ENCODE measurements at places on chromosomes 2 and 18.

DNA sequence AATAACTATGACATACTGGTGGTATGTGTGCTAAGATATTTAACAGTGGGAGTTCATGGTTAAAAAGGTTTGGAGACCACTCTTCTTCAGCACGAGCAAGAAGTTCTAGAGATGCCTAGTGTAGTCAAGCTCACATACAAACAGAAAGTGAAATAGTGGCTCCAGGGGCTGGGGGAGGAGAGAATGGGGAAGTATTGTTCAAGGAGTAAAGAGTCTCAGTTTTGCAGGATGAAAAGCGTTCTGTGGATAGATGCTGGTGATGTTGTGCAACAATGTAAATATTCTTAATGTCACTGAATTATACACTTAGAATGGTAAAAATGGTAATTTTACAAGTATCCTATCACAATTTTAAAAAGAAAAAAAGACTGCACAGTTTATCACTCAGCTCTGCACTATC lies 29.0 kb upstream of the EPAS1 start:
- DNase-seq: no peak

DNA sequence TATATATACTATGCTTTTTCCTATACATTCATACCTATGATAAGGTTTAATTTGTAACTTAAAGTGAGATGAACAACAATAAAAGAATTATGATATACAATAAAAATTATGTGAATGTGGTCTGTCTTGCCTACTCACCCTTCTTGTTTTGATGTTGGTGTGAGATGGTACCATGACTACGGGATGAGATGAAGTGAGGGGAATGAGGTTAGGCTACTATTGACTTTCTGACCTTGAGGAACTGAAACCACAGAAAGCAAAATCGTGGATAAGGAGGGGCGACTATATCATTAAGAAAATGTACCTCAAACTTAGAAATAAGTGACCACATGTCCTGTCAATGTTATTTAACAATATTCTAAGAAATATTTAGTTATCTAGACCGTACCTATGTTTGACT lies 103.9 kb upstream of the PPP1CB start:
- no peak for DNase-seq

DNA sequence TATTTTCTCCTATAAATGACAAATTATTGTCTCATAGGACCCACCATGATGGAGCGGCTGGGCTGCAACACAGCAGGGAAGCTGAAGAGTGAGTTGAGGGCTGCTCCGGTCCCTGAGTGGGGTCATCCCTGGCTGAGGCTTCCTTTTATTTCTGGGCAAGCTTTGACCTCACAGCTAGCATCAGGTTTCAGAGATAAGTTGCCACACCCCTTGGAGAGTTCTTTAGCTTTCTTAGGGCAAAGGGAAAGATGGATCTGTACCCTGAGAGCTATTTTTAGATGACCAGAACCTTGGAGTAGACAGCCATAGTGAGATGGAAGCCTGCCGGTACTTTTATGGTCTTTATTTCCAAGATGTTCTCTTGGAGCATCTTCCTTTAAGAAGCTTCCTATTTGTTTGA lies 11.5 kb downstream of the MYL1 start:
- DNase-seq: no peak

DNA sequence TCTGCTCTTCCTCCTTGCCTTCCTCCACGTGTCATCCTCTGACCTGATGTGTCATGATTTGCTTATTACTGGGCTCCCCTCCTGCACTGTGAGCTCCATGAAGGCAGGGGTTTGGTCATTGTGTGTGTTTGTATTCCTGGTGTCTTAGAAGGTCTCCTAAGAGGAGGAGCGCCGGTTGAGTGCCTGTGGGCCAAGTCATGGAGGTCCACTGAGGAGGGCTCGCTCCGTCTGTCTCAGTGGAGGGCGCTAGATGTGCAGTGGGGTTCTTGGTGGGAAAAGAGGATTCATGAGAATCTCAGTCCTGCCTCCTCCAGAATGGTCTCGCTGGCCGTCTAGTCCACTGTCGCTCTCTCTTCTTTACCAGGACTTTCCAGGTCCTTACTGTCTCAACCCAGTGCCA lies 100.2 kb downstream of the VWA3B start:
- DNase-seq: no peak

GRCh38 chr18:78753240-78753639 lies 226.4 kb upstream of the SALL3 start:
- no peak for DNase-seq

GRCh38 chr2:220228310-220229006 lies 601.0 kb downstream of the SLC4A3 start:
- no peak for DNase-seq

GRCh38 chr2:9191041-9191481 lies 15.6 kb upstream of the ASAP2 start:
- DNase-seq: peak; percentile 24

DNA sequence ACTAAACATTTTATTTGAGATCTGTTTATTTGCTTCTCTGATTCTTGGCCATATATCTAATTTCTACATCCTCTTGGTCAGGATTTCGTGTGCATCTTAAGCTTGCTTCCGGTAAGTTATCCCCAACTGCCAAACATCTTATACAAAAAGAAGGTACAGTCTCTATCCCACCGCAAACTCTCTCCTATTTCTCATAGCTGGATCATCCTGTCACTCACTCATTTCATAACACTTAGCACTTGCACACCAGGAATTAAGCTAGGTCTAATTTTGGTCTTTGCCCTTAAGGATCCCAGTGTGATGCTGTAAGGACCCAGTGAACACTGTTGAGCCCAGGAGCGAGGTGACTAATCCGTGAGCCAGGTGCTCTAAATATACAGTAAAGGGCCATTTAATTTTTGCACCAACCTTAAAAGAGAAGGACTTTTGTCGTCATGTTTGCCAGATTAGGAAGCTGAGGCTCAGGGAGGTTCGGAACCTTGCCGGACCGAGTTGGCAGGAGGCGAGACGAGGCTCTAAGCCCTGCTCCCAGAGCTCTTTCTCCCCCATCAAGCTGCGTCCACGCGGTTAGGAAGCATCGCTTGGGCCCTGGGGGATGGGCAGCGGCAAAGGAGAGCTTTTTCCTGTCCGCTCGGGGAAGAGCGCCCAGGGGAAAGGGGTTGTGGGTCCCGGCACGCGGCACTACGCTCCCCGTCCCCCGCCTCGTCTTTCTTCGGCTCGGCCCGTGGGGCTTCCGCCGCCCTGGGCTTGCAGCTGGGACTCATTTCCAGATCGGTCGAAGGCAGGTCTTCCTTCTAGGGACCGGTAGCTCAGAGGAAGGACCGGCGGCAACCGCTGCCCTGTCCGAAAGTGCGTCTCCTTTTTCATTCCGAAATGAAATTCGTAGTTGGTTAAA lies 4.1 kb upstream of the ITPRIPL1 start:
- peak; percentile 27 for DNase-seq

DNA sequence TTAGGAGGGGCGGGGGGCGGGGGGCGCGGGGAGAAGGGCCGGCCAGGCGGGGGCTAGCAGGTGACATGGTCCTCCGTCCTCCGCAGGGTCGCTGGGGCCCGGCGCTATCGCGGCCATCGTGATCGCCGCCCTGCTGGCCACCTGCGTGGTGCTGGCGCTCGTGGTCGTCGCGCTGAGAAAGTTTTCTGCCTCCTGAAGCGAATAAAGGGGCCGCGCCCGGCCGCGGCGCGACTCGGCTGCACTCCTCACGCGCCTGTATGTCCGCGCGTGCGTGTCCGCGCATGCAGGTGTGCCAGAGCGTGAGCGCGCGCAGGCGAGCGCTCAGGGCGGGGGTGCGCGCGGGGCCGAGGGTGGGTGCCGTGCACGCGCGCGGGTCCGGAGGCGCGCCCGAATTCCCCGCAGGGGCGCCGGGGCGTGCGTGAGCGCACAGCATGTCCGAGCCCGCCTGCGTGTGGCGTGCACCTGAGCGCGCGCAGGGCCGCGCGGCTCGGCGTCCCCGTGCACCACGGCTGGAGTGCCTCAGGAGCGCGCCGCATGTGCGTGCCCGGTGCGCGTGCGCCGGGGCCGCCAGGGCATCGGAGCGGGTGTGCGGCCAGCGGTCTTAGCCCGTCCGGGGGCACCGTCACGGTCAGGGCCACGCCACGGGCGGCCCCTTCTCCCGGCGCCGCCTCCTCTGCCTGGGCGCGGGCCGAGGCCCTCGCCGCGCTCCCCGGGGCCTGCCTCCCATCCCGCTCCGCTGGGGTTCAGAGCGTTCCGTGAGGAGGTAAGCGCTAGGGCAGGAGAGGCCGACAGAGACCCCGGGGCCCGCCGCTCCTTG lies 6.3 kb downstream of the SNORC start:
- no peak for DNase-seq

- DNase-seq: no peak
Observed at GRCh38 chr2:169365029-169365480, 2.7 kb upstream of the LRP2 start.

DNA sequence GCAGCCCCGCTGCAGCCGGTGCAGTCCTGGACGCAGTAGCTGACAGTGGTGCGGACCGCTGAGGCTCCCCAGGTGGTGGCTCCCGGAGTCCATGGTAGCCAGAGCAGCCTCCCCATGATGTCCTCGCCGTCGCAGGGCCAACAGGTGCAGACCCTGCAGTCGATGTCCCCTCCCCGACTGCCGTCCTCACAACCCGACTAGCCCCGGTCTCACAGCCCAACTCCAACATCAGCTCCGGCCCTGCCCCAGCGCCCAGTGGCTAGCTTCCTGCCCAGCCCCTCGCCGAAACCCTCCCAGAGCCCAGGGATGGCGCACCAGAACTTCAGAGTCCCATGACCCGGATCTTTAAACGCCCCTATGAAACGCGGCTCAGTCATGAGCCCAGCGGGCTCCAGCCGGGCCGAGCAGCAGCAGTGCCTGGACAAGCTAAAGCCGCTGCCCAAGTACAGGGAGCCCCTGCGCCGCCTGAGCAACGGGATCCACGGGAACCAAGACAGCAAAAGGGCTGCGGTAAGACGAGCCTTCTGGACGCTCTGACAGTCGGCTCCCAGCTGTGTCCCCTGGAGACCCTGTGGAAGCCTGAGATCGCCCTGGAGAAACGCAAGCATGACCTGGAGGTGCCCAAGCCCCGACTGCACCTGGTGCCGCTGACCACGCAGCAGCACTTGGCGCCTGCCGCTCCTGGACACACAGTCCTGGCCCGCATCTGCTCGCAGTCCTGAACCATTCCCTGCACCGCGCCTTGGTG lies 53.8 kb upstream of the TUBA3E start:
- DNase-seq: no peak

- DNase-seq: no peak
Observed at GRCh38 chr2:202638721-202639120, 4.0 kb downstream of the FAM117B start.

GRCh38 chr2:156803243-156803642 lies 367.1 kb downstream of the GPD2 start:
- DNase-seq: no peak

- no peak for DNase-seq
Observed at GRCh38 chr2:191048073-191048472, 34.1 kb upstream of the STAT1 start.

GRCh38 chr2:119293254-119293653 lies 69.6 kb downstream of the STEAP3 start:
- no peak for DNase-seq

GRCh38 chr2:96913117-96913397 lies 43.2 kb upstream of the SEMA4C start:
- DNase-seq: no peak

DNA sequence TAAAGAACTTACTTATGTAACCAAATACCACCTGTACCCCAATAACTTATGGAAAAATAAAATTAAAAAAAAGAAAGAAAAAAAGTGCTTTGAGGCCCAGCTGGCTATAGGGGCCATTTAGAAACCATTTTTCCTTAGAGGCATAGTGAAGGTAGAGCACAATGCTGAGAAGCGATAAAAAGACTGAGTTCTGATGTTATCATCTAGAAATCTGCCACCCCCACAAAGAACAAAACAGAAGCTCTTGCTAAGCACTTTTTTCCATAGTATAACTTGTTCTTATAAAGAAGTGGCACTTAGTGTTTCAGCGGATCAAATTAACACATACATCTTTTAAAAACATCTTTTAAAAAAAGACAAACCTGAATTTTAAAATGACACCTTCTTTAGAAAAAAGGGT lies 51.4 kb downstream of the ICOS start:
- no peak for DNase-seq

GRCh38 chr2:86283411-86284030 lies 53.9 kb downstream of the REEP1 start:
- DNase-seq: no peak

GRCh38 chr18:623761-624620 lies 27.2 kb downstream of the CLUL1 start:
- no peak for DNase-seq

GRCh38 chr18:25169701-25170100 lies 182.3 kb downstream of the ZNF521 start:
- no peak for DNase-seq

DNA sequence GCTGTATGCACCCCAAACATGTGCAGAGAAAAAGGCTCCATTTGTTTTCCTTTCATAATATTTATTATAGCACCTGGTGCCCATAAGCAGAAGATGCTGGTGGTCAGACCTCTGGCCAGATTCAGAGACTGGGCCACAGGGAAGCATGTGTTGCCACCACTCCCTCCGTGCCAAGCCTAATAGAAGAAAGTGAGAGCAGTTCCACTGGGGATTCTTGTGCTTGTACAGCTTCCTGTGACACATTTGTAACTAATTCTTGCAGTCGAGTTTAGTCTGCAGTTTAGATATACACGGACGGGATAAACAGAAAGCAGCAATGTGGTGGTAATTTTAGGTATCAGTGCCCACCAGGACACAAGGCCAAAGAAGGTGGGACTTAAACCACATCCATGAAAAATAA lies 135.4 kb upstream of the PIEZO2 start:
- DNase-seq: no peak

- peak; percentile 51 for DNase-seq
Observed at GRCh38 chr18:34767601-34768027, 57.5 kb downstream of the DTNA start.

DNA sequence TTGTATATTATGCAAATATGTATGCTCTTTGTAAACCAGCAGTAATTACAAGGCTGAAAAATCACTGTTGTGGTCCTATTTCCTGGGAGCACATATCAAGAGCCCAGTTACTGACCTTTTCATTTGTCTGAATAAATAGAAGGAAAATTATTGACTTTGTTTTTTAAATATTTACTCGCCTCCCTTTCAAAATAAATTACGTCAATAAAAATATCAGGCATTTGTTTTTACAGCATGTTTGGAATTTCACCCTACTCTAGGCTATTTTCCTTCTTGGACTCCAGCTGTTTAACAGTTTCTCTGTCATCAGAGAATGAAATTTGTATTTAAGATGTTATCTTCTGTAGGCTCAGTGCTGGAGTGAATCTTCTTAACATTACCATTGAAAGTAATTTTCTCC lies 59.9 kb upstream of the LRATD1 start:
- no peak for DNase-seq

GRCh38 chr2:181616715-181617114 lies 40.2 kb downstream of the CERKL start:
- DNase-seq: no peak

- DNase-seq: no peak
Observed at GRCh38 chr2:195532628-195533271, 124.3 kb upstream of the SLC39A10 start.

Measured in right lung (tissue), 10 donors.